ENCODE measurements at places on chromosomes 6 and 20.

DNA sequence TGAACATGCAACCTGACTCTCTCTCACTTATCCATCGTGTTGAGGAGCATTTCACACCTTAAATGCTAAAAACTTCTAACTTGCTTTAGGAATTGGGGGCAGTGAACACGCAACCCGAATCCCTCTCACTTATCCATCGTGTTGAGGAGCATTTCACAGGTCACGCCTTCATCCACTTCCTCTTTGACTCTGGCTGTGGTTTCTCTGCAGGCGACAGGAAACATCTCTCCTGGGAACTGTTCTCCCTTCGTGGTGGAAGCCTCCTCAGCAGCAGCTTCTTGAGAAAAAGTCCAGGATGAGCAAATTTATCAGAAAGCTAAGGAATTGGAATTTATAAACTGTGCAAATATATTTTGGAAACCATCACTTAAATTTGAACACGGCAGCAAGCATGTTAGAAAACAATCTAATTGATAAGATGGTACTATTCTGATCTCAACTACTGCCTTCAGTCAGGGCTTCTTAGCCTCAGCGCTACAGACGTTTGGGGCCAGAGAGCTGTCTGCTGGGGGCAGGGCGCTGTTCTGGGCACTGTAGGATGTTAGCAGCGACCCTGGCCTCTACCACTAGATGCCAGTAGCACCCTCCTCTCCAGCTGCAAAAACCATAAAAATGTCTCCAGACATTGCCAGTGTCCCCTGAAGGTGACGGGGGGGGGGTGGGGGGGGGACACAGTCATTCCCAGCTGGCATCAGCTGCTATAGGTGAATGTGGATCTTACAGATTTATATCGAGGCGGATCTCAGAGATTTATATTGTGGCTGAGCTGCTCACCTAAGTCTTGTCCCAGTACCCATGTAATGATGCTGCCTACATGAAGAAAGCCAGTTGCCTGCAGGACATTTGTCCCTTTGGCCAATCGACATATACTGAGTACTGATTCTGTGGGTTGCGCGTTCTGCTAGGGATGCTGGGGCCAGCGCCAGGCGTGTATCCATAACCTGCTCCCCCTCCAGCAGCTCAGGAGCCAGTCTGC lies 26.2 kb downstream of the CTCFL start:
- peak; percentile 28 for DNase-seq

GRCh38 chr6:45728674-45729073 lies 287.0 kb downstream of the CLIC5 start:
- DNase-seq = no peak

GRCh38 chr6:17389274-17389847 lies 4.0 kb upstream of the CAP2 start:
- no peak for DNase-seq

GRCh38 chr6:118783931-118784550 lies 109.9 kb upstream of the ASF1A start:
- no peak for DNase-seq

GRCh38 chr6:138291036-138291848 lies 73.0 kb upstream of the PBOV1 start:
- no peak for DNase-seq

DNA sequence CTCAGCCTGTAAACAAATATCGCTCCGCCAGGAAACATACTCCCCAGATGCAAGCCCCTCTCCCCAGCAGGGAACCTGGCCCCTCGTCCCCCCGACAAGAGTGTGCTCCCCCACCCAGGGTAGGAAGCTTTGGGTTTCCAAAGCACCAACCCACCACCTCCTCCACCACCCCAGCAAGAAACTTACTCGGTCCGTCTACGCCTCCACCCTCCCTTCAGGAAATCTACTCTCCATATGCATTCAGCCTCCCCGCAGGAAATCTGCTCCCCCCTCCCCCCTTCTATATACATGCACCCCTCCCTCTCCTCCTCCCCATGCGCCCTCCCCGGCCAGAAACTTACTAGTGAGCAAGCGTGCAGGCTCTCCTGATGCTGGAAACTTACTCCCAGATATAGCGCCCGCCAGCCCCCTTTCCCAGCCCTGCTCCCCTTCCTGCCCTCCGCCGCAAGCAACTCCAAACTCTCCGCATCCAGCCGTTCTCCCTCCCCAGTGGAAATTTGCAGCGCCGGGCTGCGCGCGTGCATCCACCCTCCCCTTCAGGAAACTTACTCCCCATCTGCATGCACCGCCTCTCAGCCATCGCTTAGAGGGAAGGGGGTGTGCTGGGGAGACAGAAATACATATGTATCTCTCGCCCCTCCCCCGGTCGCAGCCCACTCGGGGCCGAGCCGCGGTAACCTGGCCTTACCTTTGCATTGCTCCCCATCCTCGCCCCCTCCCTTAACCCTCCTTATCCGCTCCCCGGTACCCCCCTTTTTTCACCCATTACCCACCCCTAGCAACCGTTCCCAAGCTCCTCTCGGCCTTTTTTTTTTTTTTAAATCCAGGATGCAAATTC lies at the start of gene TRERF1:
Gene TRERF1, minus strand, starts transcription at position 594 of the 838 bp plus-strand sequence. CDS start 182,336 bp downstream, outside the sequence.
- no peak for DNase-seq

GRCh38 chr20:53595018-53595378 lies 1.4 kb upstream of the ZNF217 start:
- peak; percentile 14 for DNase-seq
